NCI-H345 (cell line): ENCODE measurements at places on chromosomes 3 and 15.
A peak's percentile ranks its signal among the peaks of the same experiment; 100 is the strongest.

- no peak for DNase-seq
Measured at GRCh38 chr3:189630767-189631372, 319 bp upstream of the TP63 start.

DNA sequence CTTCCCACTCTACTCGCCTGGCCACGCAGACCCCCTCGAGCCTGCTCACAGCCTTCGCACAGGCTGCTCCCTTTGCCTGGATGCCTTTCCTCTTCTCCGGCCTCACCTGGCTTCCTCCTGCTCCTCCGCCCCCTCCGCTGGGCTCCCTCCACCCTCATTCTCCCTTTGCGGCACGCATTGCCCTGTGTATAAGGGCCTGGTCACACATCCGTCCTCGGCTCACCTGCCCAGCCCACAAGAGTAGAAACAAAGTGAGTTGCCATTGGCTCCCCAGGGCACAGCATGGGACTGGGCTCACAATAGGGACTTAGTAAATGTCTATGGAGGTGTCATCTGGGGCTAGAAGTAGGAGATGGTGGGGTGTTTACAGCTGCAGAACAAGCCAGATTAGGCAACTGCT lies 4.2 kb downstream of the PLXND1 start:
- DNase-seq: no peak

GRCh38 chr3:27978440-27978839 lies 256.3 kb upstream of the EOMES start:
- DNase-seq: no peak

GRCh38 chr3:28476194-28476593 lies 127.6 kb upstream of the AZI2 start:
- DNase-seq: peak; percentile 11

- DNase-seq: peak; percentile 8
Measured at GRCh38 chr3:127652246-127652995, 20.3 kb upstream of the ABTB1 start.

DNA sequence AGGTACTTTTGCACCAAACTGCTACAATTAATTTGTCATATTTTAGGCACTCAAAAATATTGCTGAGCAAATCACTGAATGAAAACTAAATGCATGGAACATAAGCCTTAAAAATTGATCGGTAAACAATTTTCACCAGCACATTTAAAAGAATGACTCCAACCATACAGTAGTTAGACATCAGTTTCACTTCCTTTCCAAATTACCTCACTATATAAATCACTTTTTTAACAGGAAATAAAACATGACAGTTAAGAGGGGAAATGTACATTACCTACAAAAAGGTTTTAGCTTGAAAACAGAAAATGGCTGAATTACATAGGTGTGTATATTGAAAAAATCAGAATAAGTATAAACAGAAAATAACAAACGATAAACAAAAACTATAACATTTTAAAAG lies 108.4 kb downstream of the SERPINI1 start:
- no peak for DNase-seq

DNA sequence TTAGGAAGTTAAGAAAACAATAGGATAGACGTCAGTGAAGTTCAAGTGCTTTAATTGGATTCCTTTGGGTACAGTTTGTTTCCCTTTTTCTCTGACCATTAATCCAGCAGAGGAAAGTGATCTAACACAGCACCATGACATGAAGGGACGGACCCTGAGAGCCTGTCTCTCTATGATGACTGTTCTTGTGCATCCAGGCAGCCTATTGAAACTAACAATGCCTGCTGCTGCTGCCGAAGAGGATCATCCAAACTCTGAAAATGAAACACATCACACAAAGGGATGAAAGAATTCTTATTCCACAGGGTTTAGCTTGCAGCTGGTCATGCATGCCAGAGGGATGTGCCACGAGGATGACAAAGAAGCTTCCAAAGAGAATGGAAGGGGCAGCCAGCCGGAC lies 75.5 kb downstream of the ZBTB20 start:
- no peak for DNase-seq

DNA sequence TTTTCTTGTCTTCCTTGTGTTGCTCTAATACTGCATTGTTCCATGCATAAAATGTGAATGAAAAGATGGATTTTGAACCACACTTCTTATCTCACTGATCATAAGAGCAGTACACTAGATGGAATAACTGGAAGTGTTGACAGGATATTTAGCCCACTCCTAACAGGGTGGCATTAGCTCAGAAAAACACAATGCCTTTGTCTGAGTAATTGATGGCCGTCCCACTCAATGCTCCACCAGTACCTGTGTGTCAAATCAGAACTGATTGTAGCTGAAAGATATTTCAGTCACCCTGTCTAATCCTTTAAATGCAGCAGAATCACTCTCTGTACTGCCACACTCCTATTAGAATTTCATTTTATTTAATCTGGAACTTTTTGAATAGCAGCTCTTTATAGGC lies 526.5 kb downstream of the UNC13C start:
- no peak for DNase-seq
